ENCODE measurements at places on chromosomes 6 and 20.

GRCh38 chr6:117267766-117268534 is 2.6 kb downstream of the VGLL2 start:
- no peak overlapping the region for H3K27ac ChIP-seq
- no peak for DNase-seq
- no peaks in the 10 kb centered on the region for H3K4me1 ChIP-seq
- no peaks in the 10 kb centered on the region for H3K36me3 ChIP-seq
- peaks cover 57% of the 10 kb centered on the region for H3K27me3 ChIP-seq

GRCh38 chr20:35660122-35660937 is 4.4 kb downstream of the CPNE1 start:
- no peak overlapping the region for H3K4me3 ChIP-seq
- no peaks in the 10 kb centered on the region for H3K27me3 ChIP-seq
- no peak for DNase-seq
- no peaks in the 10 kb centered on the region for H3K36me3 ChIP-seq
- H3K27ac ChIP-seq: no peak overlapping the region

GRCh38 chr6:87105823-87106222 is 10.9 kb upstream of the CGA start:
- H3K4me1 ChIP-seq: peaks cover 8% of the 10 kb centered on the region
- no peaks in the 10 kb centered on the region for H3K27me3 ChIP-seq
- no peaks in the 10 kb centered on the region for H3K36me3 ChIP-seq
- H3K4me3 ChIP-seq: no peak overlapping the region
- H3K27ac ChIP-seq: no peak overlapping the region

DNA sequence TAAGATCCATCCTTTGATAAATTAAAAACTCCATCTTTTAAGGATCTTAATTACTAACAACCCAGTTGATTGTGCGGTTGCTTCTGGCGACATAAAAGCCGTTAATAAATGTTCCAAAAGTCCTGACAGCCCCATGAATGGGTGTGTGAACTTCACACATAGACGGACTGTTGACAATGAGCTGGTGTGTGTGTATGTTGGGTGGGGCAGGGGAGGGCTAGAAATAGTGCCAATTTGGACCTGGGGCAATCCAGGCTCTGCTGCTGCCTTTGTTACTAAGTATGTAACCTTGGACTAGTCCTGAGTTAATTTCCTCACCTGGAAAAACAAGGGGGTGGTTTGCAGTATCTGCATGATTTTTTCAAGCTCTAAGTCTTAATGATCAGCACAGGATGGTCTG is 4.2 kb downstream of the MAS1 start:
- no peaks in the 10 kb centered on the region for H3K4me1 ChIP-seq
- H3K27ac ChIP-seq: no peak overlapping the region
- no peaks in the 10 kb centered on the region for H3K36me3 ChIP-seq
- no peaks in the 10 kb centered on the region for H3K27me3 ChIP-seq
- DNase-seq: no peak

DNA sequence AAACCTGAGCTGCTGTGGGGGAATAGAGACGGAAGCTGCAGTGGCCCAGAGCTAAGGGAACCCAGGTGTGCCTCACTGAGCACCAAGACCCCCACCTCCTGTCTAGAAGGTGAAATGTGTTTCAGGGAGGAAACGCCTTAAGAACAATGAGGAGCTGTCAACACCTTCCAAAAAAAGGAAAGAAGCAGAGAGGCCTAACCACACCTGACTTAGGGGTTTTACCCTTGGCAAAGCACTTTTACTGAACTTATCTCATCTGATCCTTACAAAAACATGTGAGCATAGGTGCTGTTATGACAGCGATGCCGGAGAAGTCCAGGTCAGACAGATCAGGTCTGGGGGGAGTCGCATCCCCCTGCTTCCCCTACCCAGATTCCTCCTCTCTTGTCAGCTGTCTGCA is 16.1 kb upstream of the CDKN1A start:
- no peaks in the 10 kb centered on the region for H3K27me3 ChIP-seq
- no peaks in the 10 kb centered on the region for H3K4me1 ChIP-seq
- H3K27ac ChIP-seq: no peak overlapping the region
- DNase-seq: no peak
